Stimulated activated CD4-positive, alpha-beta T cell treated with anti-CD3 and anti-CD28 coated beads, Interleukin-1b, Interleukin-23, amount 100 ng/mL, for 24 hours (primary cell): ENCODE measurements at places on chromosomes 11 and 22.
A peak's percentile ranks its signal among the peaks of the same experiment; 100 is the strongest.

DNA sequence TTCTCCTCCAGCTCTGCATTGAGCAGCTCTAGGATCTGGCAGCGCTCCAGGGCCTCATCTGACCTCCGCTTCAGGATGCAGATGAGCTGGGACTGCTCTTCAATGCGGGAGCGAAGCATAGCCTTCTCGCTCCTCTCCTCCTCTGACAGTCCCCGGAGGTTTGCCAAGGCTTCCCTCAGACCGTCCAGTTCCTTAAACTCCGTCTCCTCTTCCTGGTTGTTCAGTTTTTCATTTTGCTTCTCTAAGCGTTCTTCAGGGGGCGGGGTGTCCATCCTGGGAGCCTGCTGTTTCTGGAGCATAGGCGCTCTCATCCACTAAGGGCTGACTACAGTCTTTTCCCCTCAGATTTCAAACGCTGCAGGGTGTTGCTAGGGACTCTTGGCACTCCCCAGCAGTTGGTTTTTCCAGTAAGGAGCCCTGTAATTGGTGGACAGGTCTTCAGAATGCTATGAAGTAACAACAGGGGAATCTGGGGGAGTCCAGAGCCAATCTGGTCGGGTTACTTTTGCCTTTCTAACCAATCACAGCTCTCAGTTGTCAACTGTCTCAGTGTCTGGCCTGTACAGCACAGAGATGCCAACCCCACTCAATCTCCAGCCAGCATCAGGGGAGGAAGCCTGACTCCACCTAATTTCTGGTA is at the start of gene CCDC89:
CCDC89 (minus strand) TSS at position 376 of the 640 bp plus-strand sequence; CDS start at position 311, 65 bp downstream.
- DNase-seq, result no peak

DNA sequence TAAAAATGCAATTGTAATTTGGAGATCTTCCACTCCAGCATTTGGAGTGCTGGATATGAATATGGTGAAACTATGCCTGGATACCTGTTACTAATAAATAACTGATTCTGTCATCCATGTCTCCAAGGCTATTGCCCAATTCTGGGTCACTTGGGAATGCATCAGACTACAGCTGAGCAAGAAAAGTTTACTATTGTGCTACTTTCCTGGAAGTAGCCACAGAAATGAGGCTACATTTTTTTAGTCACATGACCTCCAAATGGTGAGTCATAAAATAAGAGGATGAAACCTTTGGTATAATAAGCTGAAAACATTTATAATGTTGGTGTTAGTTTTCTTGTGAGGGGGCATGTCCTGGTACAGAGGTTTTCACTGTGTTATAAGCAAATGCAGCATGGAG is 44.4 kb downstream of the DCDC1 start:
- DNase-seq, result no peak

DNA sequence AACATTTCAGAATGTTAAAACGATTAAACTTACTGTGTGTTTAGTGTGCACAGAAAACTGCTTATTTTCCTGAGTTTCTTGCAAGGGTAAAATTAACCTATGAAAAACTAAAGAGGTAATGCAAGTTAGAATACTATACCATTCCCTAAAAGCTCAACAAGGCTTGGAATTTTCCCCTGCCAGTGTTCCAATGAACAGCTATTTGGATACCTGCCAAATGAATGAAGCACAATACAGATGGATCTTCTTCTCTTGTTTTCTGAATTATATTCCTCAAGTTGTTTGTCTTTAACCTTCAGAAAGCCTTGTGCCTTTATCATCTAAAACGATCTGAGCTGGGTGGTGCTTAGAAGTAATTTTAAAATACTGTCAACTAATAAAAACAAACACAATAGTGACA is 204.5 kb downstream of the LRRC4C start:
- no peak for DNase-seq

- DNase-seq, result no peak
Observed at GRCh38 chr11:66333896-66334604, 2.2 kb downstream of the RIN1 start.

GRCh38 chr11:126585774-126586491 is 230.4 kb downstream of the ST3GAL4 start:
- DNase-seq, result no peak

- DNase-seq, result no peak
Observed at GRCh38 chr11:117972629-117973502, 13.3 kb upstream of the IL10RA start.

GRCh38 chr11:93653080-93653479 is 8.4 kb upstream of the CEP295 start:
- DNase-seq, result no peak

GRCh38 chr11:30109774-30110173 is 92.9 kb upstream of the KCNA4 start:
- DNase-seq, result no peak

DNA sequence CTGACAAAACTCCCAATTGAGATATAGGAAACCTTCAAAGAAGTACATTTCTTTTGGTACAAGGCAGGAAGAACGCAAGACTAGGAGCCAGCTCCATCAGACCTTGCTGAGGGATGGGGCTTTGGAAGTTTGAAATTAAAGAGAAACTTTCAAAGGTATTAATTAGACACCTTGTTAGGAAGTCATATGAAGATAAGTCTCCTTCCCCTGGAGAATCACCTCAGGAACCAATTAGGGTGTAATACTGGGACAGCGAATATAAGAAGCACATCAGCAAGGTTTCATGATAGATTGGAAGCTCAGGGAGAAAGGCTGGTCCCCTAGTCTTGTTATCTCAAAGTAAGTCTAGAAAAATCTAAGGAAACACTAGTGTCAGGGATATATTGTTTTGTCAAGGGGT is at the start of gene OR9Q2:
OR9Q2 (plus strand) TSS at position 301 of the 400 bp plus-strand sequence. CDS start 1,421 bp downstream, outside the sequence.
- DNase-seq, result no peak

- DNase-seq, result no peak
Observed at GRCh38 chr11:128579798-128580504, 7.4 kb downstream of the ETS1 start.

DNA sequence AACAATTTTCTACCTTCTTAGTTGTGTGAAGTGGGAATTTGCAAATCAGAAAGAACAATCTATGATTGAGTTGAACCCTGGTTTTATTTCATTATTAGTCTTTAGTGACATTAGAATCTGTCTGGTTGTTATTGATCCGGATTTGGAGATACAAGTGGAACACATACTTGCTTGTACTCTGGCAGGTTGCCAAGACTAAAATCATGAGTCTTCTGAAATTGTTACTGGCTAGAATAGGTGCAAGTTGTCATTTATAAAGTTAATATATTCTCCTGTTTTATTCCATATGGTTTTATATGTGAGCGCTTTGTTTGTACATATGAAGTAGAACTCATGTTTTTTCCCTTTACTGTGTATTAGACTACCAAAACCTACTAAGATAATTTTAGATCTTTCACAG is 23.0 kb downstream of the CCDC15 start:
- no peak for DNase-seq

DNA sequence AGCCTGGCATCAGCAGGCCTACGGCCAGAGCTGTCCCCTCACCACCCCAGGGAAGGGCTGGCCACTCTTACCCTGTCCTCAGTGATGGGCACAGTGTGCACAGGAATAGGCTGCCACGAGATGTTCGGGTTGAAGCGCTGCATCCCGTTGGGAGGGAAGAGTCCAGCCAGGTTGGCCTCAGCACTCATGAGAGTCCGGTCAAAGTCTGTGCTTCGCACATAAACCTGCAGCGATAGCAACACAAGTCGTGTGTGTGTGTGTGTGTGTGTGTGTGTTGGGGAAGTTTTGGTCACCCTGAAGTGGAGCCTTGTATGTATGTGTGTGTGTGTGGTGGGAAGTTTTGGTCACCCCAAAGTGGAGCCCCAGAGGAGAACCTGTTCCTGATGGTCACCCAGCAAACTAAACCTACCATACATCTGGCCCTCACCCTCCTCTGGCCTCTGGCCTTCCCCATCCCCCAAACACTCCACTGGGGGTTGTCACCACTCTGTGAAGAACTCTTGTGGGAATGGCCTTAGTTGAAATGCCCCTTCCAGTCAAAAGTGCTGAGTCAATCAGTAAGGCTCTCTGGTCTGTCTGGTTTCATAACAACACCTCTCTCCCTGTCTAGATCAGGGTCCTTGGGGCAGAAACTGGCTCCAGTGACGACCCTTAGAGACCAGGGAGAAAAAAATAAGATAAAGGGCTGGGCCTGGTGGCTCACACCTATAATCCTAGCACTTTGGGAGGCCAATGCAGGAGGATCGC is 2.8 kb downstream of the ACP2 start:
- no peak for DNase-seq

- DNase-seq, result no peak
Observed at GRCh38 chr11:112477152-112477551, 216.5 kb upstream of the PLET1 start.

DNA sequence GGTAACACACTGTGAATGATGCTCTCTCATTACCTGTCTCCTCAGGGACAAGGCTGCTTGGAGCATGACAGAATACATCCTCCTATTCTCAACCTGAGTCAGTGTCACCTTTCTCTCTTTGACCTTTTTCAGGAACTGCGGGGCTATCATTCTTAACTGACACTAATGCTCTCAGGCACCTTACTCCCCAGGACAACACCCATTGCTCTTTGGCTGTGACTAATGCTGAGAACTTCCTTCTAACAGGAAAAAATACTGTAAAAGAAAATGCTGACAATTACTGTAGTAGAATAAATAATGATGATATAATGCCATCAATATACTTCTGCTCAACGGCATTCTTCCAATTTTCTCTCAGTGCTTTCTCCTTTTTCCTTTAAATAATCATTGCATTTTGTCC is 2082.7 kb upstream of the RAG2 start:
- no peak for DNase-seq

GRCh38 chr11:7572001-7572712 is 58.4 kb downstream of the PPFIBP2 start:
- DNase-seq, result no peak

DNA sequence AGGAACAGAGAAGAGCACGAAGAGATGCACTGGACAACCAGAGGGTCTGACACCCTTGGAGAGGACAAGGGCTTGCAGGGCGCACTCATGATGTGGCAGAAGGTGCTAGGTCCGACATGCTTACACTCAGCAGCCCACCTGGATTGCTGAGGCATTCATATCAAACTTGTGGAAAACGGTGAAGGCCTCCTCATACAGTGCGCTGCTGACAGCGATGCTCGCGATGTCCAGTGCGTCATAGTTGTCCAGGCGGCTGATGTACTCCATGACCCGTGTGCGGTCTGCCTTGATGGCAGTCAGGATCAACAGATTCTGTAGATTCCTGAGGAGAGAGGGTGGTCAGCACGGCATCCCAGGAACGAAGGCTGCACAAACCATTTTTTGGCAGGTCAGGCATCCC is 31.7 kb upstream of the SLC25A1 start:
- DNase-seq, result no peak

DNA sequence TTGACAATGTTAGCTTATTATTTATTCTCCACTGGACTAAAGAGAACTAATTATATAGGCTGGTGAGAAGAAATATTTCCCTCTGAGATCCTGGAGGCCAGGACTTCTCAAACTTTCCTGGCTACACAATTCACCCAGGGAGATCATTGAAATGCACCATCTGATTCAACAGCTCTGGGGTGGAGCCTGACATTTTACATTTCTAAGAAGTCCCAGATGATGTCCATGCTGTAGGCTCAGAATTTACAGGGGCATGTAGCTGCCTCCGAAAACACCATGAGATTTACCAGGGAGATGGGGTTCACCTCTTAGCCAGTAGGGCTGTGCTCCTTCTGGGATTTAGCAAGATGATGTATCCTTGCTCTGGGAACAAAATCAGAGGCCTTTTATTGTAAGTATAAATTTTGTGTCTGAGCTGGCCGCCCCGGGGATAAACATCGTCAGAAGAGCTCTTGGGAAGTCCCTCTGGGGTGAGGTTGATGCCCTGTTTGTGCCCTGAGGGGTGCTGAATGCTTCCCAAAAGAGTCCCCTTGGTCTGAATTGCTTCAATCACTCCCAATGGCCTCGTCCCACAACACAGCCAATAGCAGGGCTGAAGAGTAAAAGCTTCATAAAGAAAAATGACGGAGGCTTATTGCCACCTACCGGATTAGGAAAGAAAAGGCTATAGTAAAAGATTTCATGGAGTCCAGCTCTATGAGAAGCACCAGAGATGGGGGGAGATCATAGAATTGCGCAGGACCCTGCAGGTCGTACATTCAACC is 33.4 kb upstream of the API5 start:
- no peak for DNase-seq

GRCh38 chr11:41522899-41523672 is 63.6 kb upstream of the LRRC4C start:
- no peak for DNase-seq

DNA sequence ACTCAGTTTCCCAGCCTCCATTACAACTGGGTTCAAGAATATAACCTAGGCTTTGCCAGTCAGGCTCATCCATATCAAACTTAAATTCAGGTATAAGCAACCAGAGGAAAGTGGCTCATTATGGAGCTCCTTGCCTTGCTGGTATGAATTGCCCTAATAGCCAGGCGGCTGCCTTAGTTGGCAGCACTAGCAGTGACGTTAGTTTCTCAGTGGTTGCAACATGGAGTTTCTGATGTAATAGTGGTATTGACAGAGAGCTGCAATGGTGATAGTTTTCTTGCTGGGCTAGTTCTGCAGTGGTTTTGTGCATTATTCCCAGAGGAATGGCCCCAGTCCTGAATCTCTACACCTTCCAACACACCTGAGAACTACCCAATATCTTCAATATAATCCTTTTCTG is 3.8 kb upstream of the TMEM123 start:
- no peak for DNase-seq

DNA sequence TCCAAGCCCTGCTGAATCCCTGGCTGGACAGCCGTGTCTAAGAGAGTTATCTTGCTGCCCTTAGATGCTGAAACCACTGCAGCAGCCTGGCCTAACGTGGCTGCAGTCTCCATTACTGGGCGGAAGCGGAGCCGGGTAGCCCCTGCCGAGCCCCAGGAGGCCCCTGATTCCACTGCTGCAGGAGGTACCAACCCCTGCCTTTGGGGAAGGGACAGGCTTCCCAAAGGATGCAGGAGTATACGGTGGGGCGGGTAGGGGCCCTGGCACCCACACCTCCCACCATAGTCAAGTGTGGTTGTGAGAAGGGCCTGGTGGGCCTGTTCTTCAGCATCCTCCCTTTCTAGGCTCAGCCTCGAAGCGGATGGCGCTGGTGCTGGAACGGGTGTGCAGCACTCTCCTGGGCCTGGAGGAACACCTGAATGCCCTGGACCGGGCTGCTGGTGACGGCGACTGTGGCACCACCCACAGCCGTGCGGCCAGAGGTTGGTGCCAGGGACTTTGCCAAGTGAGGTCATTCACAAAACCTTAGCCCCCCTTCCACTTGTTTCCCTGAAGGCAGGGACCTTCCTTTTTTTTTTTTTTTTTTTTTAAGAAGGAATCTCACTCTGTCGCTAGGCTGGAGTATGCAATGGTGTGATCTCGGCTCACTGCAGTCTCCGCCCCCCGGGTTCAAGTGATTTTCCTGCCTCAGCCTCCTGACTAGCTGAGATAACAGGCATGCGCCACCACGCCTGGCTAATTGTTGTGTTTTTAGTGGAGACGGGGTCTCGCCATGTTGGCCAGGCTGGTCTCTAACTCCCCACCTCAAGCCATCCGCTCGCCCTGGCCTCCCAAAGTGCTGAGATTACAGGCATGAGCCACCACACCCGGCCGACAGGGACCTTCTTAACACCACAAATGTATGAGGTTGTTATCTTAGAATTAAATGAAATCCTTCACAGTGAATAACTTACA is 11.0 kb downstream of the TKFC start:
- DNase-seq, result no peak

GRCh38 chr11:121452609-121453150 is at the start of gene SORL1-AS1:
Gene SORL1-AS1, minus strand, starts transcription at chr11:121452967.
- DNase-seq, result peak; percentile 36
